ENCODE measurements at places on chromosomes 13 and 19.
A peak's percentile ranks its signal among the peaks of the same experiment; 100 is the strongest.

DNA sequence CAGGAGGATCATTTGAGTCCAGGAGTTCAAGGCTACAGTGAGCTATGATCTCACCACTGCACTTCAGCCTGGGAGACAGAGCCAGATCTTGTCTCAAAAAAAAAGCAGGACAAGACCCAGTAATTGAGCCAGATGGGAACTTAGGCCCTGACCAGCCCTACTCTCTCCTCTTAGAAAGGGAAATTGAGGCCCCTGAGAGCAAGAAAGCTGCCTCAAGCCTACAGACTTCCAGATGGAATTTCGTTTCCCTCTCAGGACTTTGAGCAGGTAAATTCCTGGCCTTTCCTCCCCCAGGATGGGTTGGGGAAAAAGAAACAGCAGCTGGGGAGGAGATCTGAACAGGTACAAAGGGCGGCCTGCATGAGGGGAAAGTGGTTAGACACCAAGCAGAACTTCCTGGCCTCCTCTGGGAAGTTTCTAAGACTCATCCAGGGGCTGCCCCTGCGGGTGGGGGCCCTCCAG, 3.6 kb upstream of the BCL3 start:
- no peak for DNase-seq

GRCh38 chr19:13430790-13431582, 75.3 kb downstream of the CACNA1A start:
- peak; percentile 16 for DNase-seq

DNA sequence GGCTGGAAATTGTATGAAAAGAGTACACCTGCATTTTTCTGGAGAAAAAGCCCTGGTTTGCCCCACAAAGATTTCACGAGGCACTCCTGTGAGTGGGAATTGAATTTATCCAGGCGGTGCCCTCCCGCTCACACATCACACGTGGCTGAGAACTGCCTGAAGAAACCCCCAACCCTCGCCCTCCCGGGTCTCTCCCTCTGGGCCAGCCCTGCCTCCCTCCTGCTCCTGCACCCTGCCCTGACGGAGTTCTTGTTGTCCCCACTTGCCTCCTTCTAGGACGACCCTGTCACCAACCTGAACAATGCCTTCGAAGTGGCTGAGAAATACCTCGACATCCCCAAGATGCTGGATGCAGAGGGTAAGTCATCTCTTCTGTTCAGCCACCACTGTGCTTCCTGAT, 35.2 kb downstream of the CAPN12 start:
- no peak for DNase-seq

- DNase-seq = no peak
These were observed 142.4 kb downstream of the URI1 start for GRCh38 chr19:30084390-30084819.

GRCh38 chr19:31349160-31349881, at the start of gene TSHZ3:
Gene TSHZ3, minus strand, starts transcription at chr19:31349436. Its CDS starts 217 bp downstream, at chr19:31349219.
- DNase-seq = peak; percentile 83

- DNase-seq = no peak
These were observed 1677.1 kb downstream of the OLFM4 start for GRCh38 chr13:54705738-54706137.

GRCh38 chr13:67498948-67499347, 268.8 kb upstream of the PCDH9 start:
- no peak for DNase-seq

- DNase-seq = no peak
These were observed 6.9 kb upstream of the ANGPTL4 start for GRCh38 chr19:8357007-8357521.
